ENCODE measurements at places on chromosomes 13 and 19.

DNA sequence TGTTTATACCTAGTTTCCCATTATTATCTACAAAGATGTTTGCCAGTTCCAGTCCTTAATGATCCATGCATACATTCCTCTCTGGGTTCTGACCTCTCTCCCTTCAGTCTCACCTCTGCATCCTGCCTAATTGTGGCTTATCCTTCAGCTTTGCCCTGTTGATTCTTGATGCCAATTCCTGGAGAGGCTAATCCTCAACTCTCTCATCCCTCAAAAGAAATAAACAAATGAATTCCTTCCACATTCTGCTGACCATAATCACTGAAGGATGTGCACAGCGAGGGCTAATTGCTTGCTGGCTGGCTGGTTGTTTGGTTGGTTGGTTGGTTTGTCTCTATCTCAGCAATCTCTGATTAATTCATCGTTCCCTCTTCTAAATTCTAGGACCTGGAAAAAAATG lies 113.8 kb downstream of the IRS2 start:
- no peak for DNase-seq

DNA sequence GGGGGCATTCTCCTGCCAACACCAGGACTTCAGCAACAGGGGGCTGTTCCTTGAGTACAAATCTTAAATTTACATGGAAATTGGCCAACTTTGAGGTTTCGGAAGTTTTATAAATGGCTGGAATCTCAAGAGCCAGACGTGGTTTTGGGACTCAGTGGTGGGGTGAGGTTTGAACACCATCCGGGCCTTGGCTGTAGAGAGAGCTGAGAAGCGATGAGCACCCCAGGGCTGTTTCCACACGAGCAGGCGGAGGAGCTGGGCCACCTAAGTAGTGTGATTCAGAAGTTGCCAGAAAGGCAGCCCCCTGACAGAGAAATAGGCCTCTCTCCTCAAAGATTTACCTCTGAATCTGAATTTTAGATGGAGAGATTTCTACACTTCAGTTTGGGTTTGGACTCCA lies 89.0 kb downstream of the FGF9 start:
- DNase-seq = no peak

DNA sequence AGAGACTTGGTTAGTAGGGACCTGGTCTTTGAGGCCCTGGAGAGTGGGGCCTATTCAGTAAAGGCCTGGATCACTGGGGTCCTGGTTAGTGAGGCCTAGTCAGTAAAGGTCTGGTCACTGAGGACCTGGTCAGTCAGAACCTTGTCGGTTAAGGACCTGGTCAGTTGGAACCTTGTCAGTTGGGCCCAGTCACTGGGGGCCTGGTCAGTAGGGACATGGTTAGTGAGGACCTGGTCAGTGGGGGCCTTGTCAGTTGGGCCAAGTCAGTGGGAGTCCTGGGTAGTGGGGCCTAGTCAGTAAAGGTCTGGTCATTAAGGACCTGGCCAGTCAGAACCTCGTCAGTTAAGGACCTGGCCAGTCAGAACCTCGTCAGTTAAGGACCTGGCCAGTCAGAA lies 43.2 kb upstream of the TPM4 start:
- no peak for DNase-seq

- no peak for DNase-seq
Observed at GRCh38 chr13:45276913-45277312, 64.1 kb downstream of the TPT1 start.

GRCh38 chr19:32809754-32810153 lies 59.8 kb downstream of the SLC7A9 start:
- no peak for DNase-seq

DNA sequence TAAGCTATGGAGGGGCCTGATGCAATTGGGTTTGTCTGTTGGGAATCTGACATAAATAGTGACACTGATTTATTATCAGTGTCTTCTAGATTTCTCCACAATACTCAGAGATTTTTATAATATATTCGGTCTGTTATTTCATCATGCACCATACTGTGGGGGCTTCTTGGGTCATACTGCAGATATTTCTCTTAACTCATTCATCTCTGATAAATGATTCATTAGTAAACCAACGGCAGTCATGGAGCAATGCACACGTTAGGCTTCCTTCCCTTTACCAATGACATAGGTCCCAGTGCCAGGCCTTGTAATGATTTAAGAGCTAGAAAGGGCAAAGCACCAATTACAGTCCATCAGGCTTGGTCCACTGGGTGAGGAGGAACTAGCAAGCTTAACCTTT lies 53.6 kb downstream of the FAM216B start:
- DNase-seq = no peak

DNA sequence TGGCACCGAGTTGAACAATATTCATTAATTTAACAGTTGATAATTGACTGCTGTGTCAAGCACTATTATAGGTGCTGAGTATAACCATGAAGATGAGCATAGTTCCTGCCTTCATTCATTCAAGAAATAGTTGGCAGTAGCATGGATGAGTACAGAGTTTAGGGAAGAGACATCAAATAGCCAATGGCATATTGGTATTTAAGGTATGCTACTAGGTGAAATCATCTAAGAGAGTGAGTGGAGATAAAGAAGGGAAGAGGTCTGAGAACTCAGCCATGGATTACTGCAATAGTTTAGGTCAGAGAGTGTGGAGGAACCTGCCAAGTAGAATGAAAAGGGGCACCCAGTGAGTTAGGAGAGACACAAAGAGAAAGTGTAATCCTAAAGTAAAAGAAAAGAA lies 4.9 kb upstream of the HTR2A start:
- no peak for DNase-seq

GRCh38 chr19:44951179-44952159 lies 3.7 kb upstream of the CLPTM1 start:
- DNase-seq = no peak

- no peak for DNase-seq
Observed at GRCh38 chr13:44967704-44968433, 21.4 kb downstream of the NUFIP1 start.

DNA sequence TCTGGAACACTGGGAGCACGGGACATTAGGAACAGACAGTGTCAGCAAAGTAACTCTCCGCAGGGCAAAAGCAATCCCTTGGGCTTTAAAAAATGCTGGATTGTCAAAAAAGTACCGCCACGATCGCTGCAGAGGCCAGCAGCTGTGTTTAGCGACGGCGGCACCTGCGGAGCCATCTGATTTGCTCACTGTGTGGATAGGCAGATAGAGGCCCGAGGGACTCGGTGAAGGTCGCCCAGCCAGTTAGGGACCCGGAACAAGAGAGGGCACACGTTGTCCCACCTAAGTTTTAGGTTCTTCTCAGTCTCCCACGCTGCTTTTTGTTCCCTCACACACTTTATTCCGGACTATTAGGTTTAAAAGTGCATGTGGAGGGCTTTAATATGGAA lies 238.3 kb downstream of the TEX29 start:
- DNase-seq = no peak

- no peak for DNase-seq
Observed at GRCh38 chr13:98915981-98916380, 61.9 kb downstream of the DOCK9 start.

GRCh38 chr13:38395497-38395788 lies 45.8 kb downstream of the UFM1 start:
- no peak for DNase-seq

GRCh38 chr13:53946500-53946899 lies 917.9 kb downstream of the OLFM4 start:
- DNase-seq = no peak

DNA sequence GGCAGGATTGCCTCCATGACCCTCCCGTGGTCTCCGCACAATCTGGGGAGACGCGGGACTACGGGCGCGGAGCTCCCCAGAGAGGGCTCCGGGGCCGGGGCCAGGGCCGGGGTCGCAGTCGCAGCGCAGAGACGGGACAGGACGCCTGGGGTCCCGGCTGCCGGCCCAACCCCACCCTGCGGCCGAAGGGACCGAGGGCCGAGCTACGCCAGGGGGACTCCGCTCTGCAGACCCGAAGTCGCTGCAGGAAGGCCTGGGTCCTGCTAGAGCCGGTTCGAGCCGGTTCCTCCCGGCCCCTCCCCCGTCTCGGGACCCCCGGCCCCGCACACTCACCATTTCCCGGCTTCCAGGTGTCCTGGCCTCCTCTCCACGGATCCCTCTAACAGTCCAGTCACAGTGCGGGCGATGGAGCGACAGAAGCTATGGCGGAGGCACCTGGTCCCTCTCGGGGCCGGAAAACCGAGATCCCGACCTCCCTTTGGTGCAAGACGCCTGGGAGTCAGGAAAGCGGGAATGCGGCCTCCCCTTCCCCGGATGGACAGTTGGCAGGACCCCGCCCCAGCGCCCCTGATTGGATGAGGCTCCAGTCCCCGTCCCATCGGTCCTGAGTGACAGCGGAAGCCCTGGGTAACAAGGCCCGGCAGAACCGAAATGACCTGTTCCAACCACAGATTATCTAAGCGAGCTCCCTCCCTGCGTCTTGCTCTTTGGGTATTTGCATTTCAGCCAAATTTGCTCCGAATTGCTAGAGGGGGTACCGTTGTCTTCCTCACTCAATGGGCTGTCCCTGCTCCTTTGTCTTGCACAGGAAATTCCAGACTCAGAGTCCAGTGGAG lies at the start of gene ZNF625:
TSS of gene ZNF625 (minus strand) at position 512 of the 836 bp plus-strand sequence. CDS start at position 336, 176 bp downstream.
- peak; percentile 39 for DNase-seq

DNA sequence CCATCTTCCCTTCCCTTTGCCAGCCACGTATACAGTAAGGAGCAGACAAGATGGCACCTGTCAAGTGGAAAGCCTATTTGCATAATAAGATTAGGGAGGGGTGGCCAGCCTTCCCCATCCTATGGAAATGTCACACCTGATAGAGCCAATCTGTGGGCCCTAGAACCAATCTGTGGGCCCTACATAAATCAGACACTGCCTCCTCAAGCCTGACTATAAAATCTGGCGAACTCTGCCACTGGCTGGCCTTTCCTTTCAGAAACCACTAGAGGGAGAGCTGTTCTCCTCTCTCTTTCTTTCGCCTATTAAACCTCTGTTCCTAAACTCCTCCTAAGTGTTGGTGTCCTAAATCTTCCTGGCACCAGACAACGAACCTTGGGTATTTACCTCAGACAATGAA lies 231.5 kb upstream of the KLHL1 start:
- DNase-seq = no peak

- no peak for DNase-seq
Observed at GRCh38 chr19:2239173-2239572, 2.5 kb downstream of the SF3A2 start.

- DNase-seq = no peak
Observed at GRCh38 chr19:55304279-55304978, 20.6 kb downstream of the BRSK1 start.

GRCh38 chr13:93915269-93915809 lies 564.1 kb downstream of the DCT start:
- DNase-seq = no peak

DNA sequence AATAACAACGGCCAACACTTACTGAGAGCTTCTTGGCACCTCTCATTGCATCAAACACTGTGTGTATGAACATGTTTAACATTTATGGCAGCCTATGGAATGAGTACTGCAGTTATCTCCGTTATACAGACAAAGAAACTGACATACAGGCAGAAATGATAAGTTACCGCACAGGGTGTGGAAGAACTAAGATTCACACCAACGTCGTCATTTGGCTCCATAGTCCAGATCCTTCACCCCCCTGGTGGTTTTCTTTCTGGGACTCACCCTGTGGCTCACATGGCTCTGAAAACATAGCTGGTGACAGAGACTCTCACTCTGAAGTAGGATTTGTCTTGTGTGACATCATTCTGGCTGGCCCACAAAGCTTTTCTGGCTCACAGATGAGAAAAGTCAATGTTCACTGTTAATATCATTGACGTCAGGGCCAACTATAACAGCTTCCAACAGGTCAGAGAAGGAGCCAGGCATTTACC lies 230.1 kb downstream of the DLEU7 start:
- DNase-seq = no peak

- no peak for DNase-seq
Observed at GRCh38 chr19:15666186-15666585, 6.7 kb upstream of the CYP4F12 start.

GRCh38 chr19:5487222-5487621 lies 32.0 kb downstream of the ZNRF4 start:
- DNase-seq = no peak

GRCh38 chr13:104314926-104315535 lies 1248.8 kb upstream of the SLC10A2 start:
- DNase-seq = no peak

DNA sequence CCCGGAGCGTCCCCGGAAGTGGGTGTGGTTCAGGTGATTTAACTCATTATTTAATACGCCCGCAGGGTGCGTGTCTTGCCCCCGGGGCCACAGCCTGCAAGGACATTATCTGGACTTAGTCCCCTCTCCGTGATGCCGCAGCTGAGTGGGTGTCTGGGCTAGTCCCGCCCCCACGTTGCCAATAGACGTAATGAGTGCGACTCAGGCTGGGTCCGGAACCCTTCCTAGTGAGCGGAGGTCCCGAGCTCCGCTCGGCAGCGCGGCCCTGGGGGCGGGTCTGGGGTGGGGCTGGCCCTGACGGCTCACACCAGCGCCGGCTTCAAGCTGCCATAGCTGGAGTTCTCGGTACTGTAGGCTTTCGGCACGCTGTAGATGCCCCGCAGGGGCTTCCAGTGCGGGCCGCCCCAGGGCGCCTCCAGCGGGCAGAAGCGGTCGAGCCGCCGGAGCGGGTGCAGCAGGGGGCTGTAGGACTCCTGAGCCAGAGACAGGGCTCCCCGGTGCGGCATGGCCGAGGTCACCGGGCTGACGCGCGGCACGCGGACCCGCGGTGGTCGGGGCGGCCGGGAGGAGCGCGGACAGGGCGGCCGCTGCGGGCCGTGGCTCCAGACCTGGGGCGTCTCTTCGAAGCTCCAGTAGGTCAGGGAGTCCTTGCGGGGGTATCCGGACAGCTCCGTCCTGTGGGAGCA lies 918 bp upstream of the LHB start:
- DNase-seq = no peak

- no peak for DNase-seq
Observed at GRCh38 chr13:106462710-106463109, 72.8 kb downstream of the EFNB2 start.

DNA sequence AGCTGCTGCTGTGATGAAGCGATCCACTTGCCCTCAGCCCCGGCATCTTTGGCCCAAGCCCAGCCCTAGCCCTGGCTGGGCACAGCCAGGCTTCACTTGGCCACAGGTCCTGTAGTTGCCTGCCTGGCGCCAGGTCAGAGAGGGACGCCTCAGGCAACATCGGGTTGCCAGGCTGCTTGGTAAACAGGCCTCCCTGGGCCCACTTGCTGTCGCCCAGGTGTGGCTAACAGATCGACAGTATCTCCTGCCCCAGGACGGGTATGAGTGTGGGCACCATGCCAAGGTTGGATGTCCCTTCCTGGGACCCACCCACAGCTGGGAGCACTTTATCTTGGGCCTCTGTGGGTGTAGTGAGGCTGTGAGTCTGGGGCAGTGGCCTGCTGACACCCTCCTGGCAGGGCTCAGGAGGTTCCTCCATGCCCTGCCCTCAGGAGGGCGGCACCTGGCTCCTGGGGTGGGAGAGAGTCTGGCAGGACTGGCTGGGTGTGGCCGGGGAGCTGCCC lies 27.8 kb downstream of the CARM1 start:
- no peak for DNase-seq

GRCh38 chr19:17873786-17874757 lies 2.3 kb downstream of the SLC5A5 start:
- DNase-seq = no peak

GRCh38 chr19:18745012-18745735 lies 45.9 kb downstream of the COMP start:
- no peak for DNase-seq
